Spinal cord (tissue), 10 donors: ENCODE measurements at places on chromosomes 11 and 22.
A peak's percentile ranks its signal among the peaks of the same experiment; 100 is the strongest.

DNA sequence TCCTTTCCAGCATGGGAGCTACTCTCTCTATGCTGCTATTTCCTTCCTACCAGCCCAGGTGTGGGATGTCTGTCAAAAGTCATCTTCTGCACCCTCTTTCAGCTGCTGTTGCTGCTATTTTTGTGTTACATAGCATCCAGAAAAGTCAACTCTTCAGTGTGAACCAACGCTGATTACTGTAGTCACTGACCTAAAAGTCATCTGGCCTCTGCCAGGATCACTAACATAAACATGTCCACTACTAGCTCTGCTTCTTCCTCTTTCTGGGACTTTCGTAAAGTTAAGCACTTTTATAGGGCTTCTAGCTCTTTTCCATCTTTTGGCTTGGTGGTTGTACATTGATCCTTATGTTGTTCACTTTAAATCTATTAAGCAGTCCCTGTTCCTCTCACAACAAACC, 90.2 kb upstream of the CARD18 start:
- no peak for DNase-seq

DNA sequence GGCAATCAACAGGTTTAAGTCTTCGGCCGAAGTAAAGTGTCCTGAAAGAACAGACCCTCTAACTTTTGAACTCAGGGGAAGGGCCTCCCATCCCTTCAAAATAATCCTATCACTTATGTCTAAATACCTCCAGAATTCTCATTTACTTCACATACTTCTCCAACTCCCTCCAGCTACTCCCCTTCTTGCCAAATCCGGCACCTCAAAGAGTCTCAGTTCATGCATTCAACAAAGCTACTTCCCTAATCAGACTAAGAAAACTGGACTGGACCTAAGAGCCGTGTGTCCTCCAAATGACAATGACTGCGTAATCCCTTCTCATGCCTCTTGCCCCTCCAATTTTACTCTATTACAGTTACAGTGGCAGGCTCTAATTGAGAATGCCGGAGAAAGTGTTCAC, 1.3 kb downstream of the DDB1 start:
- DNase-seq: no peak

DNA sequence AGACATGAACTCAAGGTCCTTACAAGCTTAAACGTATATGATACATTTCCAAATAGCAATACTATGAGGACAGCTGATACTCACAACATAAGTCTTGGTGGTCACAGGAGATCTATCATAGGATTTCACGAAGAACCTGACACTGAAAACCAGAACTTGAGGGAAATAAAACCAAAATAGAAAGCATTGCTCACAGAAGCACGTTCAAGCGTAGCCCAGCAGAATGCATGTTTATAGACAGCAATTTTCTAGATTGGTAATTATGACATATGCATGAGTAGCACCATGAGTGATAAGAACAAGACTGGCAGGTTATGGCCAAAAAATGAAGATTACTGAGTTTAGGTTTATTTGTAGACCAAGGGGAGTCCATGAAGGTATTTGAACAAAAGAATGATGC, 243.5 kb downstream of the ETS1 start:
- no peak for DNase-seq

DNA sequence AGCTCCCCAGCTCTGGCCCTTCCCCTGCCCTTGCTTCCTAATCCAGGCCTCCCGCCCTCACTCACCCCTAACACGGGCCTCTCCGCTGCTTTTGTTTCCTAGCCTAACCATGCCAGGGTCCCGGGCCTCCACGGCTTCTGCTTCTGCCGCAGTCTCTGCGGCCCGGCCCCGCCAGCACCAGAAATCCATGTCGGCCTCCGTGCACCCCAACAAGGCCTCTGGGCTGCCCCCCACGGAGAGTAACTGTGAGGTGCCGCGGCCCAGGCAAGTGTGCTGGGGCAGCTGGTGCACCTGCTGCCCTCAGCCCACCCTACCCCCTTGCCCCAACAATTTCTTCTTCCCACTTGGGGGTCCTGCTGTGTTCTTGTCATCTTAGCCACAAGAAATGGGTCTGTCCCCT, 13.1 kb downstream of the RCOR2 start:
- DNase-seq: no peak

- DNase-seq: no peak
Measured at GRCh38 chr11:65182258-65183170, 786 bp downstream of the CAPN1 start.

DNA sequence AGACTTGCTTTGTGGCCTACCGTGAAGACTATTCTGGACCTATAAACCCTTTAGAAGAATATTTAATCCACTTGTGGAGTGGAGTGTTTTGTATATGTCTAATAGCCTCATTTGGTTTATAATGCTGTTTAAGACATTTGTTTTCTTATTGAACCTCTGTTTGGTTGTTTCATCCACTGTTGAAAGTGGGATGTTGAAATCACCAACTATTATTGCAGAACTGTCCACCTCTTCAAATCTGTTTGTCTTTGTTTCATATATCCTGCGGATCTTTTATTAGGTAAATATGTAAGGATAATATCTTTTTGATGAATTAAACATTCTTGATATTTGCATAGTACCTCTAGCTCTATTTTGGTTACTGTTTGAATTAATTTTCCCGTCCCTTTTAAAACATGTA, 49.1 kb downstream of the XKR3 start:
- no peak for DNase-seq

DNA sequence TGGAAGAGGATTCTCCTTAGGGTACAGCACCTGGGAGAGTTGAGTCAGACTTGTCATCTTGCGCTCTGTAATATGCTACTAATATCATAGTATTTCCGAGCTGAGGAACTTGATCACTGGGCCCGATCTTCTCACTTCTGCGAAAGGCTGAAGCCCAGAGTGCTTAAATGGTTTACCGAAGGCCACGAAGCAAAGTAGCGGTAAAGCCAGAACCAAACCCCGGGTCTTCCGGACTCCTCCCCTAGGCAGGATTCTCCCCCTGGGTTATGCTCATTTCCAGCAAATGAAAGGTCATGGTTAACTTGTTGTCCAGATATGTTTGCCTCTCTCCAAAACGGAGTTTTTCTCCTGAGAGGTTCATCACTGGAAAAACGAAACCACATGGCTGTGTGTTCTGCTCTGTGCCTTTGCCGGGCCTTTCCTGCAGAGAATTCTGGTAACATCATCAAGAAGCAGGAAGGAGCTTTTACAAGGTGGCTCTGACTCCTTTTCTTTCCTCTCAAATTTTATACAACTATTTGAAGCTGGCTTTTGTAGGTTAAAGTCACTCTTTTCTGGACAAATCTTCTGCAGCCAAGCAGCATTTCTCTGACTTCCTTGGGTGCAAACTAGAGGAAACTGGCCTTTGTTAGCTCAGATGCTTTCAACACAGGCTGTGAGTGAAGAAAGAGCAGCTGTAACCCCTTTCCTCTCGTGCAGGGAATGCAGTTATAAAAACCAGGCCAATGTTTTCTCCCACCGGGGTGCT, 35.5 kb downstream of the UBASH3B start:
- peak; percentile 76 for DNase-seq

DNA sequence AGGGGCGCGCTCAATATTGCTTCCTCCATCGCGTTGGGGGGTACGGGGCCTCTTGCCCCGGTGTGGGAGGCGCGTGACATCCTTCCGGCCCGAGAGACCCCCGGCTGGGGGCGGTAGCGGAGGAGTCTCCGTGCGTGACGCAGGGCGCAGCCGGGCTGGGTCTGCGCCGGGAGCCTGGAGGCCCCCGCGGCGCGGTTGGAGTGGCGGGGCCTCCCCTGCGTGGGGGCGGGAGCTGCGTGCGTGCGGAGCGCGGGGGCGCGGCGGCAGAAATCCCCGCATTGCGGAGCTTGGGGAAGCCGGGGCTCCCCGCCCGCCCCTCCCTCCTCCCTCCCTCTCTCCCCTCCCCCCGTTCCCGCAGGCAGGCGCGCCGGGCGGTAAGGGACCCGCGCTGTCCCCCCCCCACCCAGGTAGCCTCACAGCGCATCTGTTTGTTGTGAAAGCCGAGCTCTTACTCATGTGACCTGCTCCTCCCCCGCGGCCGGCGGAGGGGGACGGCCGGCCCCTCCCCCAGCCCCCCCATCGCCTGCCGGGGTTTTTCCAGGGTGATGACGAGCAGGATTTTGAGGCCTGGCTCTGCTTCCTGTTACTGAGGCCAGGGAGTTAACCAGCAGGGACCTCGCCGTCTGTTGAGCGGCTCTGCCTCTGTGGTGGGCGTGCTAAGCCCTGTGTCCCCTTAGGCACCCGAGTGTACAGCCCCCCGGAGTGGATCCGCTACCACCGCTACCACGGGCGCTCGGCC, 1.6 kb downstream of the PIM3 start:
- peak; percentile 83 for DNase-seq

GRCh38 chr11:100815787-100816330, 128.8 kb downstream of the ARHGAP42 start:
- no peak for DNase-seq

- DNase-seq: no peak
Measured at GRCh38 chr11:12731841-12732336, 57.7 kb downstream of the TEAD1 start.

- no peak for DNase-seq
Measured at GRCh38 chr11:45662665-45663485, 2.5 kb downstream of the CHST1 start.

GRCh38 chr11:75853971-75854370, 39.0 kb downstream of the UVRAG start:
- DNase-seq: no peak

- DNase-seq: no peak
Measured at GRCh38 chr22:44316393-44317122, 3.8 kb upstream of the SHISAL1 start.

- DNase-seq: no peak
Measured at GRCh38 chr11:102345904-102346303, 1.1 kb upstream of the BIRC2 start.

GRCh38 chr11:44145011-44145775, 49.7 kb downstream of the EXT2 start:
- no peak for DNase-seq

GRCh38 chr11:48088682-48089050, 108.3 kb downstream of the PTPRJ start:
- peak; percentile 88 for DNase-seq

DNA sequence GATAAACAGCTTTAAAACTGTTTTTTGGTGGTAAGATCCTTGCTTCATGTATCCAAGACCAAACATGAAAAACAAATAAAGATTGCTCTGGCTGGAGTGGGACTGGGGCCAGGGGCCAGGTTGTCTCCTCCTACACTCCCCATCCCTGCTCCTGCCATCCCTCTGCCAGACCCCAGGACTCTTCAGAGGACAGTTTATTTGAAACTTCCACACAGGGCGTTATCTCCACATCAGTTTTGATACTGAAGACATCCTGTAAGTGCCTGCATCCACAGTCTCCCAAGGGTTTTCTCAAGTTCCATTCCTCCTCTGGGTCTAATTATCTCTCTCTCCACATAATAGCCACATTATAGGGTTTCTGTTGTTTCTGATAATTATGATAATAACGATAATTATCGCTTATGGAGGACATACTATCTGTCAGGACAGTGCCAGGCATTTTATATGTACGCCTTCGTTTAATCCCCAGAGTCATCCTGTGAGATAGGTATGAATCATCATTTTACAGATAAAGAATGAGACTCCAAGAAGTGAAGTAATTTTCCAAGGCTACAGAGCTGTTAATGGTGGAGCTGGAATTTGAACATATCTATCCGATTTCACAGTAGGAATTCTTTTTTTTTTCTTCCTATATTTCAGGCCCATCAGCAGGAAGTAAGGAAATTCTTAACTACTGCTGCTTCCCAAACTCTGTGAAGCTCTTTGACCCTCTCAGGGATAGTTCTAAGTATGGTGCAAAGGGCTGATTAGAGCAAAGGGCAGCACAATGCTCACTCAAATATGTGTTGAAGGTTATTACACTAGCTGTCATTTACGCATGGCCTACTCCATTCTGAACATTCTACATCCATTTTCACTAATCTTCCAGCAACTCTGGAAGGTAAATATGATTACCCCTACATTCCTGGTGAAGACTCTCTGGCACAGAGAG, 488.0 kb upstream of the CCDC90B start:
- DNase-seq: no peak

GRCh38 chr11:110519796-110520195, 90.0 kb downstream of the FDX1 start:
- DNase-seq: no peak

GRCh38 chr11:13720940-13721339, 52.5 kb downstream of the FAR1 start:
- DNase-seq: no peak

DNA sequence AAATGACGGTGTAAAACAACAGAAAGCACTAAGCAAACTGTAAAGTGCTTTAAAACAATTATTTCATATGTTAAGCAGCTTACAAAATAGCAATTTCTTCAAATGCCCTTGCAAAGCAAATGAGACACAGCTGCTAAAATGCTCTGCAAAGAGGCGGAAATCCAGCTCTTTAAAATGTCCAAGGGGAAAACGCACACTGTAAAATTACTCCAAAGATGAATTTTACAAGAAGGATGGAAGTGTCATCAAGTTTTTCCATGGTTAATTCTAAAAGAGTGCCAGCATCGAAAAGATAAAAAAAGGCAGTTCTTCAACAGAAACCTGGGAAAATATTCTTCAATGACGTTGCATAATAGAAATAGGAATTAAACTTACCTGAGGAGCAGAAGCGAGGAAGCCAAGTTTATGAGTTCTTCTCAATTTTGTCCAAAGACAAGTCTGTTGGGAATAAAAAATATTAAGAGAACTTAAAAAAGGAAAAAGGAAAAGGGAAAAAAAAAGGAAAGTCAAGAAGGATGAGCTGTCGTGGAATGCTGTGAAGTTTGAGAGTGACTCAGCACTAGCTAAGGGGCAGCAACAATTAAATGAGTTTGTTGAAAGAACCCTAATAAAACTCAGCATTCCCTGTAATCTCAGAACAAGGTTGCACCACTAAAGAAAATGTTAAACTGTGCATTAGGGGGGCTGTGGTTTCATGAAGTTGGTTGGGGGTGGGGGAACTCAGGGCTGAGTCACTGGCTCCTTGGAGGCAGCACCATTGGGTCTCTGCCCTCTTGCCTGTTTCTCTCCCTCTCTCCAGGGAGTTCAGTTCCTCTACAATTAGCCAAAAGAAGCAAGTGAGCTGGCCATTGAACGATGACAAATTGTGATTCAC, 64.2 kb upstream of the BLID start:
- no peak for DNase-seq

GRCh38 chr11:108865406-108865805, 200.5 kb downstream of the DDX10 start:
- no peak for DNase-seq

DNA sequence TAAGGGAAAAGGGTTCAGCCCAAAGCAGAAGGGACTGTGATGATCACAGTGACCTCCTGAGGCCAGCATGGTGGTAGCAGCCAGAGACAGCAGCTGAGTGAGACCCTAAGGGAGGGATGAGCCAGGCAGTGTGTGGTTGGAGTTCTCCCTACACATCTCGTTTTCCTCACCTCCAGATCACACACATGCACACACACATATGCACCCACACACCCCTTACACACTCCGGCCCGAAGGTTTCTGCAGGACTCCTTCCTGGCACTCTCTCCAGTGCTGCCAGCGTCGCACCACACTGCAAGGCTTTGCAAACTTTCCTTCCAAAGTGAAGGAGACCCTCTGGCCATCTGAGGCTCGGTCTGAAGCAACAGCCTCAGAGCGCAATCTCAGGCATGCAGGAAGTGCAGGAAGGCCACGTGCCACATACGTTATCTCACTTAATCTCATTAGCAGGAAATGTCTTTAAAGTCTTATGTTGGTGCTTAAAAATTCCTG, 26.9 kb upstream of the TP53I11 start:
- no peak for DNase-seq

- DNase-seq: no peak
Measured at GRCh38 chr22:46969491-46969890, 207.0 kb downstream of the TBC1D22A start.
